ENCODE measurements at places on chromosomes 6 and 20. TPM values are rescaled to one million over a fixed set of nuclear protein-coding genes. Genes with fewer than 3 reads are reported as not detected.

DNA sequence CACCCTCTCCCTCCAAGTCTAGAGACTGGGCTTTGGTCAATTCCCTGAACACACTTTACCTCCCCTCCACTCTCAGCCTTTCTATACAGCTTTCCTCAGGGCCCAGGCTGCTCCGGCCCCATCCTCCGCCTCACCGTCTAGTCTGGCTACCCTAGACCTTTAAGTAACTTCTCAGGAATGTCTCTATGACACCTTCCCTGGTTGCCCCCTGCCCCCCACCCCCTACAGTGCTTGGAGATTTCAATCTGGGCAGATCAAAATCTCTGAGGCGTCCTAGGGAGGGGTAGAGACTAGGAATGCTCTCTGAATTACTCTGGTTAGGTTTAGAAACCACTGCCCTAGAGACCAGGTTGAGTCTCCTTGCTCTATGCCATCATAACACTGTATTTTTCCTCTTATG lies 6.1 kb downstream of the UBE2J1 start:
- DNase-seq, result no peak

- no peak for DNase-seq
These were observed 4.2 kb upstream of the ANGPT4 start for GRCh38 chr20:920311-920710.

The LTB gene
- not detected for total RNA-seq

GRCh38 chr20:23266530-23267398 lies 83.8 kb upstream of the NXT1 start:
- DNase-seq, result no peak

- DNase-seq, result no peak
These were observed 25.6 kb upstream of the PREP start for GRCh38 chr6:105428342-105428957.

DNA sequence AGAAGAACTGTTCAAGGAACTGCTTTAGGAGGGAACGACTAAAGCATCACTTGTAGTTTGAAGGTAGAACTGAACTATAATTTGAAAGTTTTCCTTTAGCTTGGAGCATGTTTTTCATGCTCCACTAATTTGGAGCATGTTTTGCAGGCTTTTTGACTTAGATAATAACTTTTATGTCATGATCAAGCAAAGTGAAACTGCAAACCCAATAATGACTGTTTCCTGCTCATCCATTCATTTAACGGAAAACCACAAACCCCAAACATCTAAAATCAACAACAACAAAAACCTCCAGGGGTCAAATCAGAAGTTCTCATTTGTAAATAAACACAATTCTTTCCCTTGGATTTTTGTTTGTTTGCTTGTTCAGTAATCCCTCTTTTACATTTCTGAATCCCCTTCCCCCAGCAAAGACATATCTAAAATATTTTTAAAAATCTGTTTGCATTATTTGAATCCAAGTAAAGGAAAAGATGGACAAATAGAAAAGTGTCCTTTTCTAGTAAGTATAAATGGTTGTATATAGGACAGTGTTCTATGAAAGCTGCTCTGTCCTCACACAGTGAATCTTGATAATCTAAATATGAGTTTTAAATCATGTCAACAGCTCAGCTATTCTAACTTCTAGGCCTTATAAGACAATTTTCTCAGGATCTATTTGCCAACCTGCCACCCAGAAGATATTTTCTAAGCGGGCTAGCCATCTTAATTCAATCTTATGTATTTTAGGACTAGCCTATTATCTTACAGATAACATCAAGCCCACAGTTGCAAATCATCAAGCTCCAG lies 2.6 kb downstream of the SIM1 start:
- no peak for DNase-seq

- no peak for DNase-seq
These were observed 2.3 kb downstream of the RNF144B start for GRCh38 chr6:18389479-18389878.

The AGER gene
- 8.6 TPM for total RNA-seq

The NAA20 gene
- total RNA-seq, result 53.9 TPM

DNA sequence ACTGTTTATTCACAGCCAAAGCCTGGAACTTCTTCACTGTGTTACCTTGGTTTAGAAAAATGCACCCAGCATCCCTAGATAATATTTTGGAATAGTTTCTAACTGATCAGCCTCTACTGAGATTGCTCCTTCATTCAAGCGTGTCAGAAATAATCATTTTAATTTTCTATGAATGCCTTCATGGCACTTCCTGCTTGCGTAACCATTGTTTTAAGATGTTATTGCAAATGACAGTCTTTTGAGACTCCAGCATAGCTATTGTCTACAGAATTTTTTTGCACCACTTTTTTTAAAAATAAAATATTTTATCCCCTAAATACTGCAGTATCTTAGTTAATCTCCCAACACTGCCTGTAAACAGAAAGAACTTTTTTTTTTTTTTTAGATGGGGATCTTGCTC lies 213.1 kb downstream of the PHACTR1 start:
- no peak for DNase-seq

- DNase-seq, result no peak
These were observed 33.6 kb downstream of the GFOD1 start for GRCh38 chr6:13453771-13454251.

The OGFRL1 gene
- total RNA-seq, result 7.9 TPM

- no peak for DNase-seq
These were observed 17.7 kb downstream of the GJA1 start for GRCh38 chr6:121453191-121453590.

The SEMG1 gene
- total RNA-seq, result not detected

The ULBP3 gene
- total RNA-seq, result 33.5 TPM

DNA sequence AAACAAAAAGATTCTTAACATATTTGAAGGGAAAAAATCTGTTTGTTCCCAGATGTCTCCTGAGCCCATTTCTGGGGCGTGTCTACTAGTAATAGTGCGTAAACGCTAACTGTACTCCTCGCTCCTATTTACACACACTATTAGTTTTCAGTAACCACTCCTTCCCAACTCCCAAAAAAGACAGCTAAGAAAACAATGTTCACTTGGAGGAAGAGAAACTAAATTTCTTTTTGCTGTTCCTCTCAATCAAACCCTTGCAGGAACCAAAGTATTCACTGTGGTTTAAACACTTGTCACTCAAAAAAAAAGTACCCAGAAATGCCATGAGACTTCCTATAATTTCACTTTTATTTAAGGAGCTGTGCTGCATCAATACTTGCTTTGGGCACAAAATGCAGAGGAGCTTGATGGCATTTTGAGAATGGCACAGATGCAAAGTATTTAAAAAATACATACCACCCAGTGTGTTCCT lies 118.2 kb downstream of the BACH2 start:
- no peak for DNase-seq

The GHRH gene
- not detected for total RNA-seq

DNA sequence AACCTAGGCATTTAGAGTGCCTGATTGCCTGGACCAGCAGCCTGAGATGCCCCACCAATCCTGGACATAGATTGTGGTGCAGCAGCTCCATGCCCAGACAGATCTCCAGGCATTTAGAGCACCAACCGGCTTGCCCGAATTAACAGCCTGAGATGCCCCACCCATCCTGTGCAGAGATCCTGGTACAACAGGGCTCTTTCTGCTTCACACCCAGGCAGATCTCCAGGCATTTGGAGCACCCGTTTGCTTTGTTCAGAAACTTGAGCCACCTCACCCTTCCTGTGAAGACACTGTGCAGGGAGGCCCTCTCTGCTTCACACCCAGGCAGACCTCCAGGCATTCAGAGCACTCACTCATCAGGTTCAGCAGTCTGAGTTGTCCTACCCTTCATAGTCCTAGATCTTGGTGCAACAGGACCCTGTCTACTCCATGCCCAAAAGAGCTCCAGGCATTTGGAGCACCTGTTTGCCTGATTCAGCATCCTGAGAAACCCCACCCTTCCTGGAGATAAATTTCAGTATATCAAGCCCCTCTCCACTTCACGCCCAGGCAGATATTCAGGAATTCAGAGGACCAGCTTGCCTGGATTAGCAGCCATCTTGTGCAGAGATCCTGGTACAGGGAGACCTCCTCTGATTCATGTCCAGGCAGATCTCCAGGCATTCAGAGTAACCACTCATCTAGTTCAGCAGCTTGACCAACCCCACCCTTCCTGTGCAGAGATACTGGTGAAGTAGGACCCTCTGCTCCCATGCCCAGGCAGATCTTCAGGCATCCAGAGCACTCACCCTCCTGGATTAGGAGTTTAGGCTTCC lies 189.2 kb upstream of the FERMT1 start:
- DNase-seq, result no peak

DNA sequence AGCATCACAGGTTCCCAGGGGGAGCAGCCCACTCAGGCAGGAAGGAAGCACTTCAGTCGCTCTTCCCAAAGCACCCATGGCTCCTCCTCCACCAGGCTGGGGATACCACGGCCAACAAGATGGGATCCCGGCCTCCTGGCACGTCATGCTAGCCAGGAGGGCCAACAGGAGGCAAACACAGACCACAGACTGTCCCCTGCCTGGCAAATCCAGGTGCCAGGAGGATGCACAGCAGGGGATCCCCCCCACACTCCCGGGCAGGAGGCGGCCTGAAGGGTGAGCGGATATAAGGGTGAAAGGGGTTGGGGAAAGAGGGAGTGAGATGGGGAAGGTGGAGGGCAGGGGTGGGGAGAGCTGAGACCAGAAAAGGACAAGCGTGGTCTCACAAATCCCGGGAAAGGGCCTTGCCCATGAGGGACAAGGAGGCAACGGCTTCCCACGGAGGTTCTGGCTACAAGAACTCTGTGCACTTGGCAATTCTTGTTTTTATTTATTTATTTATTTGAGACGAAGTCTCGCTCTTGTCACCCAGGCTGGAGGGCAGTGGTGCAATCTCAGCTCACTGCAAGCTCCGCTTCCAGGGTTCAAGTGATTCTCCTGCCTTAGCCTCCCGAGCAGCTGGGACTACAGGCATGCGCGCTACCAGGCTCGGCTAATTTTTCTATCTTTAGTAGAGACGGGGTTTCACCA lies 7.2 kb downstream of the PXDC1 start:
- no peak for DNase-seq

DNA sequence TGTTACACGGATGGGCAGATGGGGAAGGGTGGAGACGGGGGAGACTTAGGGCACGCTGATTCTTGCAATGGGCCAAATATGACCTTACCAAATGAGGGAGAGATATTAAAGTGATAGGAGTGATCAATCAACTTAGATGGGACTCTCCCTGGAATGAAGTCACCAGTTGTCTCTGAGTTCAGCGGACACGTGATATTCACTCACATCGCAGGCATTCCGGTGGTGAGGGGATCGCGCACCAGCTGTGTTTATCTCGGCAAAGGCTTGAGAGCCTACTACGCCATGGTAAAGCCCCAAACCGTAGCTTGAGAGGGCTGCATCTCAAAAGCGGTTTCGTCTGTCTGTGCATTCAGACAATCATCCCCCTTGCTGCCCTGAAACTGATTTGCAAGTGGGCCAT lies 5.5 kb downstream of the BMP7 start:
- no peak for DNase-seq

Measured in testis (tissue), 5 donors.